ENCODE measurements at places on chromosomes 12 and 14. TPM values are rescaled to one million over a fixed set of nuclear protein-coding genes. Genes with fewer than 3 reads are reported as not detected.
A peak's percentile ranks its signal among the peaks of the same experiment; 100 is the strongest.

DNA sequence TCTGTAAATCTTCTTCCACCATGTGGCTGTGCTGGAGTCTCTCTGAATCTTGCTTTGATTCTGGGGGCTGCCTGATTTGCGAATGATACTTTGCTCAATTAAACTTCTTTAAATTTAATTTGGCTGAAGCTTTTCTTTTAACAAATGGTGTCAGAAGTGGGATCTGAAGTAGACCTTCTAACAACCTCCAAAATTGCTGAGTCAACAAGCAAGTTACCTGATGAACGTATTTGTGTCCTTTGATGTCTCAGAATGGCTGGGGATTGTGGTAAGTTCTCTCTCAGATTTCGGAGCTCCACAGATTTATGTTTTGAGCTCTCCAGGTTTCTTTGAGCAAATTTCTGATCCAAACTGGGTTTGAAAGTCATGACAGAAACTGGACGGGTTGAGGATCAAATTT, 1.9 kb upstream of the OR4E1 start:
- no peak overlapping the region for H3K4me3 ChIP-seq
- DNase-seq = no peak
- H3K36me3 ChIP-seq = no peaks in the 10 kb centered on the region
- H3K4me1 ChIP-seq = no peaks in the 10 kb centered on the region

GRCh38 chr14:20376071-20376588, 32.7 kb downstream of the PARP2 start:
- H3K27me3 ChIP-seq = no peaks in the 10 kb centered on the region
- H3K4me1 ChIP-seq = no peaks in the 10 kb centered on the region
- peaks cover 30% of the 10 kb centered on the region for H3K36me3 ChIP-seq

DNA sequence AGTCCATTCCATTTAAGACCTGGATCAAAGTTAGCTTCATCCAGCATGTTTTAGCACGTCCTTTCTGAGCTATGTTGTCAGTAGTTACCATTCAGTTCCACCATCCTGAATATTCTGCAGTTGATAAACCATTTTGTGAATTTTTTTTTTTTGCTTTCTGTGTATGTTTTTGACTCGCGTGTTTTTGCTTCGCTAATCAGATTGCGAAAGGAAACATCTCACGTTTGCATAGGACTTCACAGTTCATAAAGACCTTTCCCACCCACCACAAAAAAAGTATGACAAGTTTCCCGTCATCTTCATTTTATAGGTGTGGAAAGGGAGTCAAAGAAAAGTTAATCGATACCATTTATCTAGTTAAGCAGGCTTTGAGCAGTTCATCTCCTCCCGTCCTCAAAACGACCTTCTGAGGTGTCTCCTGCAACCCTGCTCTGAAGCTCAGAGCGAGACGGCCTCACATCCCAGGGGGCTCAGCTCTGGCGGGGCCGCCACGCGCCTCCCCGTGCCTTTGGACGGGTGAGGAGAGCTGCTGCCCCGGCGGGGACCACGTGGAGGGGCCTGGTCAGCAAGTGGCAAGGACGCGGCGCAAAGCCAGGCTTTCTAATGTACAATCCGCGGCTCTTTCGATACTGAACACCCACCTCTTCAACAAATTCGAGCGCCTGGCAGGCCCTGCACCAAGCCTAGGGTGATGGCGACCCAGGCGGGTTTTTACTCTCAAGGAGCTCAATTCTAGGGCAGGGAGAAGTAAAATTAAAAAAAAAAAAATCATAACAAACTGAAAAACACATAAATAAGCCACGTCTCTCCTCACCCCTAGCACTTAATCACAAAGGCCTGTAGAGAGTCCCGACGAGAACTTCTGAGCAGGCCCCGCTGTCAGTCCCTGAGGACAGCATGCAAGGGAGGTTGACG, 988 bp upstream of the TMEM263 start:
- peak; percentile 8 for DNase-seq
- H3K27me3 ChIP-seq = no peaks in the 10 kb centered on the region
- H3K4me3 ChIP-seq = peak overlapping the region; percentile 99
- H3K4me1 ChIP-seq = peaks cover 14% of the 10 kb centered on the region
- peaks cover 2% of the 10 kb centered on the region for H3K36me3 ChIP-seq

DNA sequence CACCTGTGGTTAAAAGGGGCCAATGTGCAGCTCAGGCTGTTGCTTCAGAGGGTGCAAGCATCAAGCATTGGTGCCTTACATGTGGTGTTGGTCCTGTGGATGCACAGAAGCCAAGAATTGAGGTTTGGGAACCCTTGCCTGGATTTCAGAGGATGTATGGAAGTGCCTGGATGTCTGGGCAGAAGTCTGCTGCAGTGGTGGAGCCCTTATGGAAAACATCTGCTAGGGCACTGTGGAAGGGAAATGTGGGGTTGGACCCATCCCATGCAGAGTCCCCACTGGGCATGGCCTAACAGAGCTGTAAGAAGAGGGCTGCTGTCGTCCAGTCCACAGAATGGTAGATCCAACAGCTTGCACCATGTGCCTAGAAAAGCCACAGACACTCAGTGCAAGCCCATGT, 36.6 kb downstream of the PCNX1 start:
- H3K36me3 ChIP-seq = peaks cover 74% of the 10 kb centered on the region
- H3K27me3 ChIP-seq = no peaks in the 10 kb centered on the region
- peak; percentile 21 for DNase-seq
- no peak overlapping the region for H3K4me3 ChIP-seq
- H3K27ac ChIP-seq = peak overlapping the region; percentile 76
- peaks cover 64% of the 10 kb centered on the region for H3K4me1 ChIP-seq

DNA sequence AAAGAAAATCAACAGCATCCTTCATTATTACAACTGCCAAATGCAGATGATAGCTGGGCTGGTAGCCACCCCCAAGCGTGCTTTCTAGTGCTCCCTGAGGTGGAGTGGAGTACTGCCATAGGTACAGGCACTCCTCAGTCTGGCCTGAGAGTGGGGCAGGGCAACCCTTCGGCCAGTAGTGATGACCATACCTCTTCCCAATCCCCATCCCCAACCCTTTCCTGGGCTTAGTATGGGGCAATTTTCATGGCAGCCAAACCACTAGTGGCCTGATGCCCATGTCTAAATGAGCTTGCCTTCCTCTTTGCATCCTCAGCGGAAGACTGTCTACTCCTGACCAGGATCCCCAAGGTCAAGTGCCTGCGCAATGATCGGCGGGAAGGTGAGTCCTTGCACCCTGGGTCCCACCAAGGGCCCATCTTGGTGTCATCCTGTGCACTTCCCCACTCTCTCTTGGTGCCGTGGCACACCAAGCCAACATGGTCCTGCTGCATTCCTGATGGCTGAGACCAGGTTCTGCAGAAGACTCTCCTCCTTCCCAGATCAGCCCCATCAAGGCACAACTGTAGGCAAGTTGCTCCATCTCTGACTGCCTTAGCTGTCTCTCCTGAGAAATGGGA, 65.8 kb downstream of the GALNT16 start:
- no peaks in the 10 kb centered on the region for H3K27me3 ChIP-seq
- H3K36me3 ChIP-seq = no peaks in the 10 kb centered on the region
- H3K27ac ChIP-seq = no peak overlapping the region

DNA sequence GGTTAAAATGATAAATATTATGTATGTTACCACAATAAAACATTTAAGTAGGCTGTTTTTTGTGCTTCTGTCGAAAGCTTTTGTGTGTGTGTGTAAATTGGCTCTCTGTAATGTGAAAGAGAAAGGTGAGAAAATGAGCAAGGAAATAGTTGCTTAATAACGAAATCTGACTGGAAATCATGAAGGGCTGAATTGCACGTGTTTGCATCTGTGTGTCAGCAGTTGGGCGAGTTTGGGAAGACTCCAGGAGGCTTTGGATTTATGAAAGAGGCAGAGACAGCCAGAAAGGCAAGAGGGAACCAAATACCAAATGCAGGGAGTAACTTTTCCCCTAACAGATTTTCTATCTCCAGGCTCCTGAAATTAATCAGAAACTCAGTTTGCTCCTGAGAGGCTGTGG, 47.2 kb upstream of the PLEKHG3 start:
- no peaks in the 10 kb centered on the region for H3K36me3 ChIP-seq
- peaks cover 16% of the 10 kb centered on the region for H3K4me1 ChIP-seq
- no peak overlapping the region for H3K27ac ChIP-seq
- peaks cover 30% of the 10 kb centered on the region for H3K27me3 ChIP-seq
- no peak for DNase-seq
- H3K4me3 ChIP-seq = no peak overlapping the region

- no peak overlapping the region for H3K27ac ChIP-seq
- DNase-seq = no peak
- no peaks in the 10 kb centered on the region for H3K36me3 ChIP-seq
- no peaks in the 10 kb centered on the region for H3K4me1 ChIP-seq
- no peak overlapping the region for H3K4me3 ChIP-seq
Observed at GRCh38 chr12:111248236-111249017, 120.5 kb downstream of the PHETA1 start.

DNA sequence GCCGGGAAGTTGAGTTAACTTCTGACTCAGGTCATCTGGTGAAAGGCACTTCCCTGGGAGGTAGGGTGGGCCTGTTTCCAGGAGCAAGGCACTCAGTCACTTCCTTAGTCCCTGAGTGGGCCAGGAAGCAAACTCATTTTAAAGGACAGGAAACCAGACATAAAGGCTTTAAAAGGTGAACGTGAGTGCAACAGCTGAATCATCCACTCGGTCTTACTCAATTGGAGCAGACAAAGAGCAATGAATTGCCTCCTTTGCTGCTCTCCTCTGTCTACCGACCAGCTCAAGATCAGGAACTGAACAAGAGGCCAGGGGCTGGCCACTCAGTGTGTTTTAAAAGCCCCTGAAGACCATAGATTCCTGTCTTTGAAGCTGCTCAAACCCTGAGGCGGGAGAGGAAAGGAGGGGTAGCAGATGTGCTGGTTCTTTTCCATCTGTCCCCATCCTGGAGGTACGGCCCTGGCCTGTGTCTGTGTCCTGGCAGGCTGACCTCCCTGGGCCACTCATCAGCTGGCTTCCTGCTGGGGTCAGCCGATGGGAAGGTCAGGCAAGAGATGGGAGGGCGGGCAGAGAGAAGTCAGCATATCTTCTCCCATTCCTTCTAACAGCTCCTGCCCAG, 148.9 kb downstream of the PPM1H start:
- no peak overlapping the region for H3K4me3 ChIP-seq
- DNase-seq = peak; percentile 38
- no peaks in the 10 kb centered on the region for H3K27me3 ChIP-seq
- H3K4me1 ChIP-seq = peaks cover 6% of the 10 kb centered on the region
- no peaks in the 10 kb centered on the region for H3K36me3 ChIP-seq

DNA sequence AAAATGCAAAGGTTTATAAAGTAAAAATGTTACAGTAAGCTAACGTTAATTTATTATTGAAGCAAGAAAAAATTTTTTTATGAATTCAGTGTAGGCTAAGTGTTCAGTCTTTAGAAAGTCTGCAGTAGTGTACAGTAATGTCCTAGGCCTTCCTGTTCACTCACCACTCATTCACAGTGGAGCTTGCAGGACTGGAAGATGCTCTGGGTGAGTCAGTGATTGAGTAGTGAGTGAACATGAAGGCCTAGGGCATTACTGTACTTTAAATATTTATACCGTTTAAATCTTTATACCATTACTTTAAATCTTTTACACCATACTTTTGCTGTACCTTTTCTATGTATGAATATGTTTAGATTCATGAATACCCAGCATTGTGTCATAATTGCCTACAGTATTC, 120.3 kb upstream of the SLC38A4 start:
- H3K4me1 ChIP-seq = no peaks in the 10 kb centered on the region
- no peaks in the 10 kb centered on the region for H3K27me3 ChIP-seq
- H3K4me3 ChIP-seq = no peak overlapping the region
- no peaks in the 10 kb centered on the region for H3K36me3 ChIP-seq
- H3K27ac ChIP-seq = no peak overlapping the region

Gene SLC17A8
- total RNA-seq = not detected

All from activated naive CD4-positive, alpha-beta T cell treated with anti-CD3 and anti-CD28 coated beads for 36 hours (primary cell).